ENCODE measurements at places on chromosomes 7 and 10.

DNA sequence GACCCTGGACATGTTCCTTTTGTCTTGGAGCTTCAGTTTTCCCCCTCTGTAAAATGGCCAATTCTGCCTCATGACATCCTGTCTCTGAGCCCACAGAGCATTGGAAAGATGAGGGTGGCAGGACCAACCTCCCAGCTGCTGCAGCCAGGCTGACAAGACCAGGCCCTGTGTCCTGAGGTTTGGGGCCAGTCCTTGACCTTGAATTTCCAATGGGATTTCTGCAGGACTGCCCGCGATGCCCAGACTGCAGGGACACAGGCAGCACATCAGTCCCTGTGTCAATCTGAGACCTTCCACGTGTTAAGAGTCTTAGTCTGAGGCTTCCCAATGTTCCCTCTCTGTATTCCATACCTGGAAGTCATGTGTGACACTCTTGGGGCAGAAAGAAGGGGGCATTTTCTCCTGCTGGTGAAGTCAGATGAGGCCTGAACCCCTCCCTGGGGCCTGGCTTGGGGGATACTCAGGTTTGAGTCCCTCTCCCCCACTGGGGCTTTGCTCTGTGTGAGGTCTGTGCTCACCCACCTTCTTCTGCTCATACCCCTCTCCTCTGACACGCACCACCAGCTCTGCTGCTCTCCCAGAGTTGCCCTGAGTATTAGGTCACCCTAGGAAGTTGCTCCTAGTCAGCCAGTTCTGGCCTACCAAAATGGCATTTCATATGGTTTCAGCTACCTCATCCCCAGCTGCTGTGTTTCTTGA lies 79.2 kb downstream of the ADCY1 start:
- DNase-seq = no peak

- DNase-seq = peak; percentile 96
Observed at GRCh38 chr10:122062831-122063674, 74.1 kb downstream of the TACC2 start.

GRCh38 chr7:31986878-31987518 lies 83.2 kb downstream of the PDE1C start:
- no peak for DNase-seq

DNA sequence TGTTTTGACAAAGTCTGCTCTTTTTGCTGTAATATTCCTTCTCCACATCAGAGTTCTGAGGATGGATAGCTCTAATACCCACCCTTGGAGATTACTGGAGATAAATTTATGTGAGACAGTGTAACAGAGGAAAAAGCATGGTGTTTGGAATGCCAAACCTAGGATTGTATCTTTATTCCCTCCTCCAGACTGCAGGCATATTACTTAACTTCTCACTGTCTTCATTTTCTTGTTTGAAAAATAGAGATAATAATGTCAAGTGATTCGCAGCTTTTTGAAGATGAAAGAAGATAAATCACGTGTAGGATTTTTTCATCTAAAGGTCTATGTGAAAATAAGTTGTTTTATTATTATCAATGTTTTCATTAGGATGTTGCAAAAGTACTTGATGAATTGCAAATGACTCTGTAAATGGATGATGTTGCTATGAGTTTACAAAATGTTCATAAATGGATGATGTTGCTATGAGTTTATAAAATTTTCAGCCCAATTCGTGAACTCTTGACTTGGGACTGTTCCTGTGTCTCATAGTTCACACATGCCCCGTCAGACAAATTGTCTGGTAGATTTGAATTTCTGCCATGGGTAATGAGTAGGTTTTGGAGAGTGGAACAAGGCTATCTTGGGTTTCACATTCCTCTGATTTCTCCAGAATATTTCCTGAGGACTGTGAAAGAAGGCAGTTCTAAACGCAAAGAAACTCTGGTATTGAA lies 113.1 kb upstream of the IGFBP3 start:
- DNase-seq = no peak

- no peak for DNase-seq
Observed at GRCh38 chr10:48802611-48803071, 118.0 kb downstream of the WDFY4 start.

DNA sequence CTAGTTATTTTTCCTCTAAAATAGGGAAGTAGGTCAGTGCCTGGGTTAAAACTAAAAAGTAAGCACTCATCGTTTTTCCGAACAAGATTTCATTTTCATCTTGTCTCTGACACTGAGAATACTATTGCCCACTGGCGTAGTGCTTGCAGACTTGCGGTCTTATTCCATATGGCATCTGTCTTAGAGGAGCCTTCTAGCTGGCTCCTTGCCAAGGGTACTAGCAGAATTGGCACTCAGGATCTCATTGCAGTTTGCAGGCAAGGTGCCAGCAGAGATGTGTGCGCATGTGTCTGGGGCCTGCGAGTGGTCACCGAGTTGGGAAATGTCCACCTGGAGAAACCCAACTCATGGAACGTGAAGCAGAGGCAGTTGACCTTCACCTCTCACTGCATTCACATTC lies 143.4 kb downstream of the CELF2 start:
- DNase-seq = no peak

DNA sequence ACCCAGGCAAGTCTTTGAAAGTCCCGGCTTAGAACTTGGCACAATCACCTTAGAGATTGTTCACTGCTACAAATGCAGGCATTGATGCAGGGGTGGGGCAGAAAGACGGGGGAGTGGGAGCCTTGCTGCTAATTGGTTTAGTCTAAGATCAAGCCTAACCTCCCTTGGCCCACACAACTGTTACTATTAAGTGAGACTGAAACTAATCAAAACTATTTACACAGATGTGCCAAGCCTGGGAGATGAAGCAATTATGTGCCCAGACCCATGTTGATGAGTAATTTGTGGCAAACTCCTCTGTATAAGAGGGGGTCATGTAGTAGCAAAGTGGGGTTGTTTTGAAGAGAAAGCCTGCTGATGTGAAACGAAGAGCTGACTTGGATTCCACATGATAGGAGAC lies 178.2 kb upstream of the ITGB1 start:
- peak; percentile 42 for DNase-seq

DNA sequence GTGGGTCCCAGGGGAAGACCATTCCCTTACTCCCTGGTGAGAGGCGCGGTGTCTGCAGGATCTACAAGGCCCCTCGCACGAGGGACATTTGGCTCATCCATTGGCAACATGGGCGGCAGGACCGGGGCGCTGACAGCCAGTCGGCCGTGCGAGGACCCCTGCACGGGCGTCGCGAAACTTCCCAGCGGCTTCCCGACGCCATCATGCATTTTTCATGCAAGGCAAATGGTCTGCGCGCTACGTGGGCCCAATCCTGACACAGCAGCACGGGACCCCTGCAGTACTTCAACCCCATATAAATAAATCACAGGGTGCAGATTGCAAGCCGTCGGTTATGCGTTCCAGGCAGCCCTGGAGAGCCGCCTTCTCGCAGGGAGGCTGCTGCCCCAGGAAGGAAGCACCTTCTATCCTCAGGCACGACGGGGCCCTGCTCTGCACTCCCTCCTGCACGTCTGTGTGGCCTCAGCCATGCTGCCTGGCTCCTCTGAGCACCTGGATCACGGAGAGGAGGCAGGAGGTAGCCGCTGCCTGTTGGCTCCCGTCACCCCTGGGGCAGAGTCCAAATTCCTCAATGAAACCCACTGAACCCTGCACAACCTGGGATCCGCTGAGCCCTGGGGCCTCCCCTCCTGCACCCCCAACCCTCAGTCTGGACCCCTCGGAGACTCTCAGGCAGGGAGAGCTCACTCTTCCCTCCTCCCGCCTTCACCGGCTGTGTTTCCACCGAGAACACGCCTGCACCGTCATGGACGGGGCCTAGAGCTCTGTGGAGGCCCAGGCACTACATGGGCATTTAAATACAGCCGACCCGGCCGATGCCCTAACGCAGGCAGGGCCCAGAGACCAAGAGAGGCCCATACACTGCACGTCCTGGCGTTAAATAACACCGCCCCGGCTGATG lies 90.5 kb downstream of the PDGFA start:
- no peak for DNase-seq

GRCh38 chr7:112701456-112701855 lies 88.7 kb downstream of the TMEM168 start:
- no peak for DNase-seq

GRCh38 chr7:2289111-2289586 lies 25.1 kb downstream of the SNX8 start:
- DNase-seq = no peak

GRCh38 chr7:42869131-42870020 lies 42.5 kb downstream of the C7orf25 start:
- no peak for DNase-seq

DNA sequence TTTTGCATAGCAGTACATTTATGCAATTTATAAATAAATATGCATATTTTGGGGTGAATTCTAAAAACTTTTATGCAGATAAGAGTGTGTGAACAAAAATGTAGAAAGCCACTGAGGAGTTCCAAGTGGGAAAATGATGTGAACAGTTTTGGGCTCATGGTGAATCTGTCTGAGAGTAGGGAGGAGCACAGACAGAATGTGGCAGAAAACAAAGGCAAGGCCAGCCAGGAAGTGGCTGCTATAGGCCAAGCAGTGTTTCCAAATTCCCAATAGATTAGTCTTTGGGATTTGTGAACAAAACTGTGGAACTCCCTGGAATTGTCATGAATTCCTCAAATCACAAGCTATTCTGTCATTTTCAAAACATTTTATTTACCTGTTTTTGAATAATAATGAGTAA lies 73.6 kb upstream of the AMPH start:
- no peak for DNase-seq

GRCh38 chr10:116779076-116779687 lies 36.8 kb upstream of the HSPA12A start:
- DNase-seq = no peak

DNA sequence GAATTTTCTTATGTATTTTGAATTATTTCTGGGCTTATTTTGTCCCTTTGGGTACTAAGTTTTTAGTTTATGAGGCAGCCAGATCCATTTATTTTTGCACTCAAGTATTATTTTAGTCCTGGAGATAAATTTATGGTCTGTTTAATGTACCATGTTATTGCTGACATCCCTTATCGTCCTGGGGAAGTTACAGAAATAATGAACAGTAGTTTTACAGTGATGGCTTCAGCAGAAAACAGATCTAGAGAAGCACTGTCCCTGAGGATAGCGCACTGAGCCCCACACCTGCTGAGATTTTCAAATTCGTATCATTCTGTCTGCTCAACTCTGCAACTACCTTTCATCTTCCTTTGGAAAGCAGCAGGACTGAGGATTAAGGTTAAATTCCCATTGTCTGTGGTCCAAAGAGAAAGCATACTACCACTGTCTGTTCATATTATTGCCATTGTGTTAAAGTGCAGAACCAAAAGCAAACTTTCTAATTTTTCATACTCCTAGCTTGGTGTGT lies 168.3 kb downstream of the SNX13 start:
- no peak for DNase-seq

- peak; percentile 42 for DNase-seq
Observed at GRCh38 chr7:135147899-135148721, at the start of gene TMEM140. Gene TMEM140 (plus strand): TSS chr7:135148072. CDS start chr7:135164442, 16,370 bp downstream.

GRCh38 chr10:122468926-122469781 lies 7.8 kb downstream of the HTRA1 start:
- peak; percentile 99 for DNase-seq

DNA sequence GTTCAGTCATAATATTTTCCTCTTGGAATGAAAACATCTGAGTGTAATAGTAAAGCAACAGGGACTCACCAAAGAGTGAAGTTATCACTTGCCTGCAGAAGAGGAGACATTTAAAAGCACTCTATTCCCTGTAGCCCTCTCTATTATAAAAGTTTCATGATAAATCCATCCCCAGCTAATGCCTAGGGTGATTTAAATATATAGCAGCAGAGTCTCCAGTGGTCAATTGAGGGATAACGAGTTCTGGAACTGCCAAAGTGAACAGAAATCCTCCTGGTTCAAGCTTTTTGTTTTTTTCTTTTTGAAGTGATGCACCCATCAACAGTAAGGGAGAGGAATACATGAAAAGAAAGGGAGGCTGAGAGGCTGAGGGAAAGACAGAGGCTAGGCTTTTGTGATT lies 87.3 kb downstream of the EVX1 start:
- no peak for DNase-seq

DNA sequence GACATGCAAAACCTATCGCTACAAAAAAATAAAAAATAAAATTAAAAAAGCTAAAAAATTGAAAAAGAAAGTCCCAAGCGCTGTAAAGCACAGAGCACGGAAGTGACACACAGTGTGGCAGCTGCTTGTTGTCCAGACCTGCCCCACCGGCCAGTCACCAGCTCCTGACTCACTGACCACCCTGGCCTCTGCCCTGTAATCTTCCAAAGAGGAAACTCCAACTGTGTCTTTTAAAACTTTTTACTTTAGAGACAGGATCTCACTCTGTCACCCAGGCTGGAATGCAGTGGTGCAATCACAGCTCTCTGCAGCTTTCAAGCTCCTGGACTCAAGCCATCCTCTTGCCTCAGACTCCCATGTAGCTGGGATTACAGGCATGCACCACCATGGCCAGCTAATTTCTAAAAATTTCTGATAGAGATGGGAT lies 23.6 kb downstream of the GNA12 start:
- peak; percentile 98 for DNase-seq

DNA sequence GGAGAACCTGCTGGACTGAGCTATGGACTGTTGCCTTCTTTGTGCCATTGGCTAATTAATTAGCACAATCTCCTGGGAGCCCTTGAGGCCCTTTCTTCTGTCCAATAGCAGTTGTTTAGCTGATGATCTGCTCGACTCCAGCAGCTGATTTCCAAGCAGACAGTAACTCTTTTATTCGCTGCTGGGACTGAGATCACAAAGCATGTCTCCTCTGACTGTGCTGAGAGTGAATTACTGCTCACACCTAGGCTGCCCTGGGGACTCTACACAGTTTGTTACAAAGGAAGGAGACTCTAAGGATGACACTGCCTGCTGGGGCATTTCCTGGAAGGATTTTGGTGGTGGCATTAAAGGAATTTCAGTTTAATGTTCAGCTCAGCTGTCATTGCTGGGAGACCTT lies 31.4 kb downstream of the CASP7 start:
- no peak for DNase-seq

DNA sequence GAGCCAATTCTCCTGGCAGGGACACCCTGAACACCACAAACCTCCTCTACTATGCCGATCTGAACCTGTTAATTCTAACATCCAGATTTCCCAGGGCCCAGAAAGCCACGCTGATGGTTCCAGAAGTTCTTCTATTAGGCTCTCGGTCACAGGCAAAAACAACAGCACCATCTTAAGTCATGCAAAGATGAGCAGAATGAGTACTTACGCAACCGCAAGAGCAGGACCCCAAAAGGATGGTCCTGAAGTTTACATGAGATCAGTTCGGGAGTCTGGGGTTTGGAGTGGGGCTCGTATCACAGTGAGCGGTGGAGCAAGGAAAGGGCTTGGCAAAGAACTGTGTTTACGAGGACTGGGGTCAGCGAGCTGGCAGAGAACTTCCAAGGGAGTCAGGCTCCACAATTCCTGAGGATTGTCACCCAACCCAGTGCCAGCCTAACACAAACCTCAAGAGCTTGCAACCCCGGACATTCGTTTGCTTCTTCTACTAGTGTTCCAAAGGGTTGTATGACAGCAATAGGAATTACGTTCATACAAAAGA lies 532.6 kb downstream of the TNS3 start:
- no peak for DNase-seq

DNA sequence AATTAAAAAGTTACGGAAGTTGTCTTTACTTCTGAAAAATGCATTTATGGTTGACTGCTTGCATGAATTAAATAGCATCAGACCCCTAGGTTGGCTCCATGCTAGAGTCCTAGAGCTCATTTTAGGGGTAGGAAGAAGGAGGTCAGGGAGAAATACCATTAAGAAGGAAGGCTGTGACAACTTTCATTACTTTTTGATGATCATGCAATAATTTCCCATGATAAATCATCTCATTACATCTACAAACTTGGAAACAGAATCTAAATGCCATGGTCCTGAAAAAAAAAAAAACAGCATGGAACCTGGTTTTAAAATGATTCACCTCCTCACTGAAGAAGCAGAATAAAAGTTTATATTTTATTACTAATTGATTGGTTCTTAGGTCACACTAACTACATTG lies 20.3 kb upstream of the PLXNA4 start:
- DNase-seq = no peak

- DNase-seq = no peak
Observed at GRCh38 chr7:40211276-40212003, 76.6 kb downstream of the SUGCT start.

Data from HT1080 (cell line).